ENCODE measurements at places on chromosomes 3 and 15.

- DNase-seq: no peak
Observed at GRCh38 chr15:92116330-92116729, 262.8 kb downstream of the SLCO3A1 start.

DNA sequence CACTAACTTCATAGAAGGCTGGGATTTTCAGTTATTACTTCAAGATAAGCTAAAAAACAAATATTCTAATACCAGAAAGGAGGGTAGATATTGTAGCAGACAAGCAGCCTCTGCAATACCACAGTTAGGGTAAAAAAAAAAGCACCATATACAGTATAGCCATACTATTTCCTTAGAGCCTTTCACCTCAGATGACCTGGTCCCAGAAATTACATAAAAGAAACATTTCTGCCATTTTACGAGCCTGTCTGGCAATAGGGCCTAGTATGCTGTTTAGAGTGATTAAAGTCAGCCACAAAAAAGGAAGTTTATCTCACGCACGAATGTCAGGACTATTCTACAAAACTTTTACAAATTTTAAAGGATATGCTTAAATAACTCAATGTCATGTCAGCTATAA is 1016.6 kb downstream of the PLOD2 start:
- no peak for DNase-seq

GRCh38 chr15:40990080-40990479 is 36.8 kb downstream of the CHAC1 start:
- no peak for DNase-seq

GRCh38 chr15:80970658-80971057 is 19.0 kb downstream of the MESD start:
- no peak for DNase-seq

GRCh38 chr3:38004415-38005075 is 14.0 kb downstream of the VILL start:
- DNase-seq: peak; percentile 6

DNA sequence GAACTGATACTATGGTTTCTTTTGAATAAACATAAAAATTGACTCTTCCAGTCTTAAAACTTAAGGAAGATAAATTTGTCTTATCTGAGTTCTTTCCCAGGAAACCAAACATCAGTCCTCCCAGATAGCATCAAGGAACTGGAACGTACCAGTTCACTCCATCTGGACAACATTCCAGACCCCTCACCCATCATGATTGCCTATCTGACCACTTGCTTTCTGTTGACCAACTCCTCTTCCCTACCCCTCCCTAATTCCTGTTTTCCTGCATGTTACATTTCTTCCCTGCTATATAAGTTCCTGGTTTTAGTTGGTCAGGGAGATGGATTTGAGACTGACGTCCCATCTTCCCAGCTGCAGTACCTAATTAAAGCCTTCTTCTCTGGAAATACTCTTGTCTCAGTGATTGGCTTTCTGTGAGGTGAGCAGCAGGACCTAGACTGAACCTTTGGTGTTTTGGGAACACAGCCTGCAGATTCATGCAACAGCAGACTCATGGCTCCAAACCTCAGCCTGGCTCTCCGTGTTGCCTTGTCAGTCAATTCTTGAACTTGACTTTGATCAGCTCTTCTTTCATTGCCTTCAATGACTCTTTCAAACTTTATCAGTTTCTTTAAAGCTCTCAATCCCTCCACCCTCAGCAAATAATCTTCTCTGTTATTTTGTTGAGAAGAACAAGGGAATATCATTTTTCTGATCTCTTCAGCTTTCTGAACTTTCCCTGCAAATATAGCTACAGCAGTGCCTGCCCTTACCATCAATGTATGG is 123.6 kb downstream of the RPL22L1 start:
- no peak for DNase-seq

GRCh38 chr3:147390589-147391569 is 15.5 kb downstream of the ZIC4 start:
- no peak for DNase-seq

Measured in NCI-H1694 treated with DMSO at 0.1 percent for 48 hours (cell line).